NCI-H1436 (cell line): ENCODE measurements at places on chromosomes 4 and X.

GRCh38 chr4:136706942-136707341, 825.4 kb downstream of the PCDH18 start:
- DNase-seq = no peak

- no peak for DNase-seq
These were observed 90.7 kb downstream of the CDS1 start for GRCh38 chr4:84673475-84674240.

GRCh38 chrX:318739-319578, at the start of gene GTPBP6:
GTPBP6 (minus strand) TSS chrX:318796; CDS start chrX:318787, 9 bp downstream.
- DNase-seq = no peak

DNA sequence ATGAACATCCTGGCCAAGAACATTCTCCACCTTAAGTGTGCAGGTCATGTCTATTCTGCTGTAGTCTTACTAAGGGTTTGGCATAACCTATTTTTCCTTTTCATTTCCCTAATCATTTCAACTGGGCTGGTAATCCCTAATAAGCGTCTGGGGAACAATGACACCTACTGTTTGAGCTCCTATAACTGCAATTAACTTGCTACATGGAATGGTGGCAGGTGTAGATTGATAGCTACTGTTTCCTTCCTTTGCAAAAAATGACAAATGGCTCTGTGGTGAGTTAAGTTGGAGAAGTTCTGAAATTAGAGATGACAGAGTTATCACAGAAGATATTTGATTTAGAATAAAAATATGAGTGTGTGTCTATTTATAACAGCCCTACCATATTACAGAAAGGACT, 104.5 kb upstream of the NAP1L5 start:
- DNase-seq = no peak

GRCh38 chrX:28979877-28980276, 392.6 kb downstream of the IL1RAPL1 start:
- DNase-seq = no peak

DNA sequence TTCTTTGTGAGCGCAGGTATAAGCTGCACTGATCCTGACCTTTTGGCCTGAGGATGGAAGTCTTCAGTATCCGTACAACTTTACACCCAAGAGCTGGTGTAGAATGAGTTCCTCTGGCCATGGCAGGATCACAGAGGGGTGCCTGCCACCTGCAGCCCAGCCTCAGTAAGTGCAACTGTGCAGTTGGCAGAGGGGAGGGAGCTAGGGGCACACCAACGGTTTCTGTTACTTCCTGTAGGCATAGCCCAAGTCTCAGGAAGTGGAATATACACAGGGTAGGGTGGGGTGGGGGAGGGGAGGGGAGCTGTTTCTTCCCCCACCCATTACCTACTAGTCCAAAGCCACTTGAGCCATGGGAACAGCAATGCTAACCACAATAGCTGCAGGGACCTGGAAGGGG, 85.4 kb upstream of the GBA3 start:
- peak; percentile 18 for DNase-seq

GRCh38 chr4:106297245-106298035, 18.6 kb downstream of the TBCK start:
- DNase-seq = no peak

DNA sequence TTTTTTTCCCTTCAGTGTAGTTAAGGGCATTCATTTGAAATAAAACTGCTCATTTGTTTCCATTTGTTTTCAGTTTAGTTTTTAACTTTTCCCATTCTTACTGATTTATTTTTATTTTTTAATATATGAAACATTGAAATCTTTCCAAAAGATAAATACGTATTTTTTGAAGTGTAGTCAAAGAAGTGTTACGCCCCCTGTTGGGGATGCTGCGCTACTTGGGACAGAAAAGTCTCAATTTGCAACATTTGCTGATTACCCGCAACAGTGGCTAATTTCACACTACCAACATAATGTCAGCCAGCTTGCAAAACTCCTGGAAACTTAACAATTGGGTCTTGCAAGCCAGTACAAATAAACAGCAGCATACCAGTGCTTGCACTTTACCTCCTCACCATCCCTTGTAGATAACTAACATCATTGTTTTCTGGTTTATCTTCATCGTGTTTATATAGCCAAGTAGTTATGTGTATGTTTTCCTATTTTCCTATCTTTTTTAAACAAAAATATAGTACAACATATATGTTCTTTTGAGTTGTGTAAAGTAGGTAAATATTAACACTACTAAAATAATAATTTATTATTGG, 158.6 kb downstream of the STPG2 start:
- DNase-seq = no peak

DNA sequence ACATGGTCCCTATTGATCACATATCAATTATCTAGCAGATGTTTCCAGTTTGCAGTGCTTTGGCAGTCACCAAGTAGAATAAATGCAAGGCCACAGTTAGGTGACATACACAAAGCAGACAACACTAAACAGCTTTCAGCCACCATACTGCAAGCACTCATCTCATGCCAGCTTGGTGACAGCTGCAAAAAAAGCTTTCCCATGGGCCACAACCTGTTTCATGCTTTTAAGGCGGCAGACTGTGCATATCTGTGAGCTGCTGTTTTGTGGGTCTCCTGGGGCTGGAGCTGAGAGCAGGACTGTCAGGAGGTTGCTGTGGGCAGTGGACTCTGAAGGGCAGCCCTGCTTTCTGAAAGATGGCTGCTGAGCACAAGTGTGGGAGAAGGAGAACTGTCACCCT, 82.6 kb downstream of the FHDC1 start:
- DNase-seq = no peak

DNA sequence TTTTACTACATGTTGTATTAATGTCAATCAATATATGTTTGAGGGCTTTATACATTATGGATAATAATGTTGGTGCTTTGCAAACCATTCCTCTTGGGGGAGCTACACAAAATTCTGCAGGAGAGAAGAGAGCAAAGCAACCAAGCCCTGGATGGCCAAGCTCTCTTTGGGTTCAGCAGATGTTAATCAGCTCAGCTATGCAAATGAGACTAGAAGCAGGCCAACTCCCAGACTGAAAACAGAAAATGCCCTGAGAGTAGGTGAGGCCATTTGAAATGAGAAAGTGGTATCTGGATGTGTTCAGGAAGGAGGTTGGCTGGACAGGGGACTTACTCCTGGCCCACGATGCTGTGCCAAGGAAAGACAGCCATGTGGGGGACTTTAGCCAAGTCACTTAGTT, 387.0 kb downstream of the BCOR start:
- no peak for DNase-seq

DNA sequence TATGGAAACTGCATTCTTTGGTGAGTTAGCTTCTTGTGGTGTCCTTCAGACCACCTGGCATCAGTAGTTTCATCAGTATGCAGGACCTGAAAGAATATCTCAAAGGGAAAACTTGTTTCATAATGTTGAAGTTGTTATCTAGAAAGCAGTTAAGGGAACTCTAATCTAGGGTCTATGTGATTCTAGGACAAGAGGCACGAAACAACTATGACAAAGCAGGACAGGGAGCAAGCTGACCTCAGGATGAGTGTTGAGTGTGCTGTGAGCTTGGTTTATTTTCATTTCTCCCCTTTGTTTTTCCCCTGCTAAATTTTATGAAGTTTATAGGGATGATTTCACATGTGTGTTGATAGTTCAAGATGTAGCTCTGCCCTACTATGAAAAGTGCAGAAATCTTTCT, 65.7 kb downstream of the MXRA5 start:
- DNase-seq = no peak

GRCh38 chrX:130393451-130394074, 8.1 kb upstream of the GPR119 start:
- peak; percentile 33 for DNase-seq

DNA sequence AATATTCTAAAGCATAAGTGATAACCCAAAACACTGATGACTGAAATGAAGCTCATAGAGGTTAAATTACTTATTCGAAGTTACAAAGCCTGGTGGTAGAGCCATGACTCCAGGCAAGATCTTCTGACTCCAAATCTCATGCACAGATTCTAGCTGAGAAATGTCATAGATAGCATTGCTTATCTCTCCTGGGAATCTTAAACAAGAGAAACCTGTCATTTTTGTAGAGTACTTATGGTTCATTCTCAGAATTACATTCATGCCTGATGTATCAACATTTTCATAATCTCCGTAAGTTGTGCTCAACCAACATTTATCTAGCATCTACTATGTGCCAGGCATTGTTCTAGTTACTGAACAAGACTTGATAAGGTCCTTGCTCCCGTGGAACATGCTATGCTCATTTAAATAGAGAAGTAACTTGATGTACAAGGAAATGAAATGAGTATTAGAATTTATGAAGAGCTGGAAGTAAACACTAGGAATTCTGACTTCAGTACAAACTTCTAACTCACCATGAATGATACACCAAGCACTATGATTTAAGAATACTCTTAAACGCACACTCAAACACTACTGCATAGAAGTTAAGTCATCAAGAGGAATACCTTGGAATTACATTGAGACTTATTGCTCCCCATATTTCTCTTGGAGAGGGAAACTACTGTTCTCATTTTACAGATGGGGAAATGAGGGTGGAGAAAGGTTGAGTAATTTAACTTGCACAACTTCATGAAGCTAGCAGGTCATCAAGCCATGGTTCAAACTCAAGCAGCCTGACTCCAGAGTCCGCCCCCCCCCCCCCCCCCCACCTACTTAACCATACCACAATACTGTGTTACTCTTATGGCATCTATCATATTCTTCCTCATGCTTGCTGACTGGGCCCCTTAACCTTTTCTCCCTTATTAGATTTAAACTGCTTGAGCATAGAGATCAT, 45.4 kb downstream of the MBNL3 start:
- DNase-seq = no peak
